ENCODE measurements at places on chromosomes 4 and X.

GRCh38 chr4:127775843-127776242 is 6.3 kb upstream of the HSPA4L start:
- no peak for DNase-seq

- DNase-seq: no peak
Measured at GRCh38 chr4:147782087-147782781, 50.3 kb downstream of the ARHGAP10 start.

DNA sequence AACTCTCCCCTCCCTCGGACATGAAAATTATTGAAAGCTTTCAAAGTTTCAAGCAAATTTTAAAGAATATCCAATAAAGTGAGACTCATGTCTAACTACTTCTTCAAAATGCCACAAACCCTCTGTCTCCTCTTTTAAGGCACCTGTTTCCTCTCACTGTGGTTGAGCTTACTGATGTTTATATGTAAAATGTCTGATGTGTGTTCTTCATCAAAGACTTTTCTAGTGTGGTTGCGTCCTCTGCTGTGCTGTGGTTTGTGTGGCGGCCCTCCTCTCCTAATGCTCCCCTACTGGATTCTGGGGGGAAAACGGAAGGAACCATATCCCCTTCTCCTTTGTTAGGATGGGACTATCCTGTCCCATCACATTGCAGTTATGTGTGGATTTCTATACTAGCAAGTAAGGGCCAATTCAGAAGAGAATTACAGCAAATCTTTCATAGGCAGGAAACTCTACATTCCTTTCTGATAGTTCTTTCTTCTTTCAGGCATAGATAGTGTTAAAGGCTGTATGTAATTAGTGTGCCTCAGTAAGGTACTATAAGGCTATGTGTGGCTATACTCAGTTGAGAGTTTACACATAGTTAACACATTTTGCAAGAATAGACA is 221.0 kb upstream of the GPRIN3 start:
- no peak for DNase-seq

GRCh38 chrX:104141087-104141760 is 15.6 kb downstream of the SLC25A53 start:
- DNase-seq: no peak

DNA sequence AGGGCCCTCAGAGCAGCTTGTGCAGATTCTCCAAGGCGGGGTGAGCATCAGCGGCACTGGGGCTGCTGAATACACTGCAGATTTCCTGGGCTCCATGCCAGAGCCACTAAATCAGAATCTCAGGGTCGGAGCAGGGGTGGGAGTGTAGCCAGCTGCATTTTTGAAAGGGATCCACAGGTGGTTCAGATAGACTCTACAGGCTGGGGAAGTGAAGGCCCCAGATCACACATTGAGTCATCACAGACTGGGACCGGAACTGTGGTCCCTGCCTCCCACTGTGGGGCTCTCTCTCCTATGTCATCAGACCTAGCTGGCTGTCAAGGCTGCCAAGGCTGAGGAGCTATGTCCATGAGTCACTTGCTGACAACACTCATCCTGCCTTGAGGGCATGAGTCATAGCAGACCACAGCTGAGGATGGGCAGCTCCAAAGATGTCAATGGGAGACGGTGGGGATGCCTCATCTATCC is 162.3 kb upstream of the MAMLD1 start:
- DNase-seq: peak; percentile 51

GRCh38 chr4:177308125-177308524 is 1.5 kb upstream of the NEIL3 start:
- DNase-seq: no peak

GRCh38 chrX:18368402-18368801 is 13.9 kb upstream of the SCML2 start:
- DNase-seq: no peak

- no peak for DNase-seq
Measured at GRCh38 chr4:99221980-99222379, 2.9 kb upstream of the ADH6 start.

DNA sequence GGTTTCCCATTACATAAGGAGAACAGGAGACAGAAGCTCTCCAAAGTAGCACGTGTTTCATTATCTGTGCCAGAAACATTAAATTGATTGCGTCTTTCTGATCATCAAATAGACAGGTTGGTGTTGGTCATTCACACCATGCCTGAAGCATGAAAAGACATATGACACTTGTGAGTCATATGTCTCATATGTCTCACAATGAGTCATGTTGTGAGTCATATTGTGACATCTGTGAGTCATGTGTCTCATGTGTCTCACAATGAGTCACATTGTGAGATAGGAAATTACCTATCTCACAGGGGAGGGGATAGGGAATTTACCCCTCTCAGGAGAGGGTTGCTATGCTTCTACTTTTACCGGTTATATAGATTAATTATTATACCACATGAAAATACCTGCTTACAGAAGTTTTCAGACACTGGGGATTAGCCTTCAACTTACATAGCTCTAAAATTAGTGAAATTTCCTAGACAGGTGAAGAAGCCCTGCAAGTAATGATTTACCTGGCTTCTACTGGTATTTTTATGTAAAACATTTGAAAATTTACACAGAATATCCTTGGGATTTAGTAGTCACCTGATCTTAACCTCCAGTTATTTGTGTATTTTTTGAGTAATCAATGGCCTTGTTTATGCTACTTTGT is 80.8 kb downstream of the NPFFR2 start:
- no peak for DNase-seq

DNA sequence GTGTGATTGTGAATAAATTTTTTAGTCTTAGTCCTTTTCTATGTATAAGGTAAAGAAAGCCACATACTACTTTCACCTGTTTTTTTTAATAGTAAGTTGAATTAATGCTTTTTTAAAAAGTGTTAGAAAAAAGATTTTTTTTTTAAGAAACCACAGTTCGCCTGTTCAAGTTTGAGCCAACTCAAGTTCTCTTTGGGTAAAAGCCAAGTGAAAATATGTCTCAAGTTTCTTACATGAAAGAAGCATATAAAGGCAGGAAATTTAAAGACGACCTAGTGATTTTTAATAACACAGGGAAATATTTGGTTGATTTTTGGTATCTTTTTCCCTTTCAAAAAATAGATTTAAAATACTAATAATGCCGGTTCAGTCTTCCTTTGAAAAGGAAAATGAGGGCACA is 369.9 kb upstream of the NR3C2 start:
- DNase-seq: no peak

GRCh38 chrX:45035071-45035470 is 162.1 kb downstream of the KDM6A start:
- DNase-seq: no peak

DNA sequence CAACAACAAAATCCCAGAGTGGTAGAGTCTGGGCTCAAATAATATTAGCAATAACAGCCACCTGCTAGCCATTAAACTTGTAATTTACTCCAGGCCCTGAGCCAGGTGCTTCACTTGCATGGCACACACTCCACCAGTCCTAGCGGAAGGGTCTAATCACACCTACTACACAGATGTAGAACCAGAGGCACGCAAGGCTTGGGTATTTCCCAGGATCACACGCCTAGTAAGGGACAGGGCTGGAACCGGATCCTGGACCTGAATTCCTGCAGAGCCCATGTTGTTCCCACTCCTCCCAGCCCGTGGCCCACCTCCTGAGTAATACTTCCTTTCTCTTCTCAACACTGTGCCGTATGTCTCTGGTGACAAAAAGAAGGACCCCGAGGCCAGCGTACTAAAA is 5.7 kb downstream of the MAGEA1 start:
- no peak for DNase-seq

- no peak for DNase-seq
Measured at GRCh38 chr4:6175426-6175825, 24.9 kb downstream of the JAKMIP1 start.

DNA sequence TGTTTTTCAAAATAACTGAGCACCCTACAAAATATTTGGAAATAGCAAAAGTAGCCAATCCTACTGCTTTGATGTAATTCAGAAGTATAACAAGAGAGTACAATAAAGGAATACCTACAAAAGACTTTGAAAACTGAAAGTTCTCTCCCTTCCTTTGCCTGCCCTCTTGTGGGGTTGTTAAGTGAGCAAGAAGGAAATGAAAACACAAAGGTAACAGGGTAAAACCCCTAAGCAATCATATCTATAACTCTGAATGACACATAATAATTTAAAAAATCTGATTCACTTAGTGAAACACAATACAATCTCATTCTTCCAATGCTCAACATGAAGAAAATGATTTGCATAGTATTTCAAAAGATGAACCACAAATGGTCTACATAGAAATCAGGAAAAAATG is 98.2 kb downstream of the FRYL start:
- no peak for DNase-seq

DNA sequence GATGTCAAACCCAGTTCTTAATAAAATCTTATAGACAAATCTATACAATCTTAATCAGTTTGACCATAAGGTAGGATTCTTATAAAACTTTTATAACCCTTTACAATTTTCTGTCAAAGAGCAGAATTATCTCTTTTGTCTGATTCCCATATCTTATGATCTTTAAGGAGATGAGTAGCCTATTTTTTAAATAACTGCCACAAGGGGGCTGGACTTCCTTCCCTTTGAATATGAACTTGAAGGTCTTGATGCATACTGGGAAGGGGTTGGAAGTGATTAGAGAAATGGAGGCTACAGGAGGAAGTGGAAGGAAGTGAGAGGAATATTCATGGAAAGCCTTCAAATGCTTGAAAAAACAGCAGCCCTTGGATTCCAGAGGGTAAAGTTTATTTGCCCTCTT is 111.1 kb downstream of the APOOL start:
- no peak for DNase-seq

GRCh38 chrX:30643313-30643821 is 9.9 kb upstream of the GK start:
- no peak for DNase-seq

DNA sequence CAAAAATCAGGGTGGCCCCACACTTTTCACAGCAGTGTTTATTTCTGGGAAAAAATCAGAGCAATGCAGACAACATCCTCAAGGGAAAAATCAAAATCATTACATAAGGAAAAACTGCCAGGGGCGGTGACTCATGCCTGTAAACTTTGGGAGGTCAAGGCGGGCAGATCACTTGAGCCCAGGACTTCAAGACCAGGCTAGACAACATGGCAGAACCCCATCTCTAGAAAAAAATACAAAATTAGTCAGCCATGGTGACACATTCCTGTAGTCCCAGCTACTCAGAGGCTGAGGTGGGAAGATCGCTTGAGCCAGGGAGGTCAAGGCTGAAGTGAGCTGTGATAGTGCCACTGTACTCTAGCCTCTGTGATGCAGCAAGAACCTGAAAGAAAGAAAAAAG is 102.8 kb downstream of the NAF1 start:
- DNase-seq: no peak

DNA sequence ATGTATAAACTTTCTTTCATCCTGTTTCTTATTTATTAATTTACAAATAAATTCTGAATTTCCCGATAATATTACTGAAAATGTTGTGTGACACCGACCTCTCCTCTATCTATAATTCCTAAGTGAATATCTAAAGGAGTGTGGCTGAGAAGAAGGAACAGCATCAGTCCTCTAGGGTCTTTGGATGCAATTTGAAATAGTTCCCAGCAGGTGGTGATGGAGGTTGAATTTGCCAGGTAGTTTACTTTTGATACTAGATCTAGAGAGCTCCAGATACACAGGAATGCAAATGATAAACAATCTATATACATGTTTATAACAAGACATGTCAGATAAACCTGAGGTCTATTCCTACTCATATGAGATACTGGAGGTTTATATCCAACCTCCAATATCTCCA is 305.4 kb downstream of the PCDH18 start:
- no peak for DNase-seq

- DNase-seq: no peak
Measured at GRCh38 chr4:108081256-108081655, 87.5 kb downstream of the LEF1 start.

Data from tibial nerve (tissue), 4 donors.